HEK293T (cell line): ENCODE measurements at places on chromosomes 4 and X.
A peak's percentile ranks its signal among the peaks of the same experiment; 100 is the strongest.

DNA sequence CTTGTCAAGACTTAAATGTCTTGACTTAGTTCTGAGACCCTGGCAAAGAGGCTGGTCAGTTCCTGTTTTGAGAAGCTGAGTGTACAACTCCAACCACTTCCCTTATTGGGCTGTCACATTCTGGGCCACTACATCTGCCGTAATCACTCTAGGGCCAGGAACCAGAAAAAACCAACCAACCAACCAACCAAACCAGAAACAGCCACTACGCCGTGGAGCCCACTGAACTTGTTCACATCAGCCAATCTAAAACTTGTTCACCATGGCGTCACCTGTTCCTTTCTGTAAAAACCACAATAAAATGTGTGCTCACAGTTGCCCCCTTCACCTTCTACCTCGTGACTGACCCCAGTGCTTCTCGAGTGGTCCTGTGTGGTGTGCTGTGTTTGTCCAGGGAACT, 107.3 kb downstream of the JADE1 start:
- no peak for DNase-seq

DNA sequence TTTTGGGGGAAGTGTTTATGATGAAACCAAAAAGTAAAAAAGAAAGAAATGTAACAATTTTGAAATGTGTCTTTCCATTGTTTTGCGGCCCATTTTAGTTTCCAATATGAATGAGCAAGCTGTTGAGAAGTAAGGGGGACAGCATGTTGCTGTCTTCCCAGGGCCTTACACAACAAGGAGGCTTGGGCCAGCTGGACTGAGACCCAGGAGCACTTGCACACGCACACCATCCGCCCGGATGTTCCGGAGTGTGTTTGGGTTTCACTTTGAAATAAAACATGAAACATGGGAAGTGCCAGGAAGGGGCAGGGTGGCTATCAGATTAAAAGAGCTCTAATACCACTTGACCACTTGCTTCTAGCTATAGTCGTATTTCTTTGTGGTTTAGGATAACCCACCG, 144.4 kb downstream of the NHS start:
- DNase-seq: no peak

- peak; percentile 33 for DNase-seq
Measured at GRCh38 chr4:53905941-53906377, 158.4 kb downstream of the CHIC2 start.

DNA sequence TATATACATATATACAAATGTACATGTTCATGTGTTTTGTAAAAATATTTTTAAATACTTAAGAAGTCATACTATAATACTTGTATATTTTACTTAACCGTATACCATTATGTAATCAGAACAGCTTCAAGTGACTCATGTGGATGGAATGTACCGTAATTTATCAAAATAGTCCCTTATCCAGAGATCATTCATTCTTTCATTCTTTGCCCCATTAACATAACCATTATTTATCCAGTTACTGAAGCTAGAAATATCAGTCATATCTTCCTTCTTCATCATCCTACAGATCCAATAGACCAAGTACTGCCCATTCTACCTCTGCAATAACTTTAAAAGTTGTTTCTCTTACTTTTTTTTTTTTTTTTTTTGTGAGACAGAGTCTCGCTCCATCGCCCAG, 164.2 kb downstream of the MAB21L2 start:
- no peak for DNase-seq

GRCh38 chr4:98000940-98001339, 142.3 kb downstream of the STPG2 start:
- no peak for DNase-seq
